Cortex of kidney (tissue), 1 donor: ENCODE measurements at places on chromosomes 6 and 20.

- DNase-seq: no peak
These were observed 42.1 kb downstream of the MDFI start for GRCh38 chr6:41680182-41680965.

- no peak for DNase-seq
These were observed 30.7 kb downstream of the HUS1B start for GRCh38 chr6:626236-626635.

GRCh38 chr6:140579918-140580317, 1205.5 kb upstream of the CITED2 start:
- no peak for DNase-seq

DNA sequence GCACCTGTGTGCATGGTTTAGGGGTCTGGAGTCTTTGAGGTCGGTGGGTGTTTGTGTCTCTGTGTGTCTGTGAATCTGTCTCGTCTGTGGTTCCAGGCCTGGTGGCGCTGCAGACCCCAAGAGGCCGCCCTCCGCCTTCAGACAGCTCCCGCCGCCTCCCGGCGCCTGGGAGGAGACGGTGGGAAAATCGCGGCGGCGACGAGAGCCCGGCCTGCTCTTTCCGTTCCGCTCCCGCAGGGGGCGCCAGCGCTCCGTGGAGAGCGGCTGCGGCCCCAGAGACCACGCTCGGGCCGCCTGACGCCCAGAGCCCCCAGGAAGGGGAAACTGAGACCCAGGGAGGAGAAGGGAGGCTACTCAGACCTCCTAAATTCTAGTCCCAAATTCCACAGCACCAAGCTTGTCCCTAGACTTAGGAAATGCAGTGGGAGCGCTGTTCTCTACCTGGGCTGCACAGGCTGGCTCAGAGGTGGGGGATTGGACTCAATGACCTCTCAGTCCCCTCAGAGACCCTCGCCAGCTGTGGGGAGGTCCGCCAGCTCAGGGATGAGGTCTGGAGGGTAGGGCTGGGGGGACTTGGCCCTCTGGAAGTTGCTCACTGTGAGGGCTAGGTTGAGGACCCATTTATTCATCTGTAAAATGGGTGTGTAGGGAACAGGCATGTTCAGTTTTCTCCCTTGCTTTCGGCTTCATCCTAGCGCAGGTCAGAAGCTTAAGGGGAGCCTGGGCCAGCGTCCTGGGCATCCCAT, 36.9 kb upstream of the BLCAP start:
- no peak for DNase-seq
